ENCODE measurements at places on chromosomes 7 and 10.

- no peak for DNase-seq
Measured at GRCh38 chr7:154735766-154736165, 267.2 kb downstream of the PAXIP1 start.

GRCh38 chr10:34449836-34450235 lies 365.3 kb downstream of the PARD3 start:
- DNase-seq = no peak

- DNase-seq = no peak
Measured at GRCh38 chr7:128063088-128063487, 31.9 kb upstream of the LRRC4 start.

- DNase-seq = no peak
Measured at GRCh38 chr7:126489874-126490273, 762.9 kb downstream of the GRM8 start.

DNA sequence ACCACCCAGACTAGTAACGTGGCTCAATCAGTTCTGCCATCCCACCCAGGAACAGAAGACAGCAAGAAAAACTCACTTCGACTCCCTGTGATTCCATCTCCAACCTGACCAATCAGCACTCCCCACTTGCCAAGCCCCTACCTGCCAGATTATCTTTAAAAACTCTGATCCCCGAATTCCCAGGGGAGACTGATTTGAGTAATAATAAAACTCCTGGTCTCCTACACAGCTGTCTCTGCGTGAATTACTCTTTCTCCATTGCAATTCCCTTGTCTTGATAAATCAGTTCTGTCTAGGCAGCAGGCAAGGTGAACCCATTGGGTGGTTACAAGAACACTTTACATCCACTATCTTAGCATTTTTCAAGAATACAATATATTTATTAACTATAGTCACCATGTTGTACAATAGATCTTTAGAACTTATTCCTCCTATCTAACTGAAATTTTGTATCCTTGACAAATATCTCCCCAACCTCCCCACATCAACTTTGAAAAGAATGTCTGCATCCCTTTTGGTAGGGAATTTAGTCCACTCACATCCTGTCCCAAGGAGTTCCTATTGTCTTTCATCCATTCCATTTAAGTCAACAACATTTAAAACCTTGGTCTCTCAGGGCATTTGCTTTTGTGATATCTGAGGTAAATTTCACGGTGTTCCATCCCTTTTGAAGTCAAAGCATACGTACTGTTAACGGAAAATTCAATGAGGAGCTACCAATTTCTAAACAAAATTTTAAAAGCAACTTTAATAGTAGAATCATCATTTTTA lies 163.7 kb downstream of the MACC1 start:
- DNase-seq = no peak

GRCh38 chr10:117596706-117597105 lies 54.2 kb downstream of the EMX2 start:
- DNase-seq = no peak

GRCh38 chr7:148395990-148396716 lies 194.4 kb upstream of the C7orf33 start:
- DNase-seq = no peak

- DNase-seq = no peak
Measured at GRCh38 chr10:125137601-125138438, 22.5 kb downstream of the CTBP2 start.

- no peak for DNase-seq
Measured at GRCh38 chr7:133484086-133484485, 231.2 kb downstream of the EXOC4 start.

DNA sequence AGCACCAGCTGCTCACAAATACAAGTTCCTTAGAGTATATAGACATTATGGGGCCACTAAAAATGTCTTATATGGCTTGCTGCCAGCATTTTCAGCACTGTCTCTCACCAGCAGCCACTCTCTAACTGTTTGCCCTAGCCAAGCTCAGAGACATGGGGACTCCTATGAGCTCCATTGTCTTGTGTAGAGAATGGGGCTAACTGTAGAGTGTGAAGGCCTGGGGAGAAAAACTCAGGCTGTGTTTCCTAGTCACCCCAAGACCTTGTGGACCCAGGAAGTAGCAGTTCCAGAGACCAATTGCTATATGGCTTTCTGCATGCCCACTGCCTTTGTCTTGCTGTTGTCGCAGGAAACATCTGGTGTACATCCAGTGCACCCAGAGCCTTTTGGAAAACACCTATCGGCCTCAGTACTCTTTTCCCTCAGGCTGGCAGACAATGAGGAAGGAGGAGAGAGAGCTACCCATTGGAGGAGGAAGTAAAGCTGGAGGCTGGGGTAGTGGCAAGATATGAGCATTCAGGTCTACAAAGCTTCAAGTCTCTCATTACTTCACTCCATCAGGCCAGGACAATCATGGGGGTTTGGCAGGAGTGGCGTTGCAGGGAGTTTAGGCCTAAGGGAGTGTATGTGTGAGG lies 28.4 kb downstream of the ENTPD1 start:
- no peak for DNase-seq

DNA sequence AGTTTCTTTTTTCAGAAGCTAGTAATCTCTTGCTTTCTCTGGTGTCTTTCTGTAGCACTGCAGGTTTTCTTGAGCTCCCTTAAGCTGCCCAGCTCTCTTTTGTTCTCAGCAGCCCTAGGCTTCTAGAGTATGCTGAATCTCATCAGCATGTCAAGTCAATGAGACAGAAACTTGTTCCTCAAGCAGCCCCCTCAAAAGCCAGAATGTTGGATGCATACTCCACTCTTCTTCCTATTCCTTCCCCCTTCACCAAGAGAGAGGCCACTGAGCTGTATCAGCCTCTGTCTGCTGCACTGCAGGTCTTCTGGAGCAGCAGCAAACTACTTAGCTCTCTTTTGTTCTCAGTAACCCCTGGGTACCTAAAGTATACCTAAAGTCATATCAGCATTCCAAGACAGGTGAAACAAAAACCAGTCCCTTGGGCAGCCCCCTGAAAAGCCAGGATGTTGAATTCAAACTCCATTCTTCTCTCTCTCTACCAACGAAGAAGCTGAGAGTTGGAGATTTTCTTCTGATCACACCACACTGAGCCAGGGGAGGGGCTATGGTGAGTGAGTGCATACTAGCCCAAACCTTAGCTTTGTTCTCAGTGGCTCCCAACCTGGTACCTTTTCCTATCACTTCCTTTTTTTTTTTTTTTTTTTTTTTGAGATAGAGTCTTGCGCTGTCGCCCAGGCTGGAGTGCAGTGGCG lies 73.3 kb upstream of the WAC start:
- DNase-seq = no peak

- no peak for DNase-seq
Measured at GRCh38 chr7:24884401-24884800, 95.6 kb downstream of the OSBPL3 start.

DNA sequence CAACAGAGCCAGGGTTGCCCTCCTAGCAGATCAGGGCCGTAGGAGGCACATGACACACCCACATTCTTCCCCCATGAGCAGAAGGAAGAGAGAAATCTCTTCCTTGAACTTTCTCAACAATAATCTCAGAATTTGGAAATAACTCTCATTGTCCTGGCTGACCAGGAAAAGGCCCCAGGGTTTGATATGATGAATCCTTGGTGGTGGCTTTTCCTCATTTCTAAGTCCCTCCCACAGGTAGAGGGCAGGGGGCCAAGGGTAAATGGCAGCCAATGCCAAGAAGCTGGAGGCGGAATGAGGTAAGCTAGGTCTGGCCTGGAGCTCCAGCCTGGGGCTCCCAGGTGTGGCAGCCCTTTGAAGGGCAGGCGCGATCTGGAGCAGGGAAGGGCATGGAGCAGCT lies 67.8 kb downstream of the GRB10 start:
- no peak for DNase-seq

DNA sequence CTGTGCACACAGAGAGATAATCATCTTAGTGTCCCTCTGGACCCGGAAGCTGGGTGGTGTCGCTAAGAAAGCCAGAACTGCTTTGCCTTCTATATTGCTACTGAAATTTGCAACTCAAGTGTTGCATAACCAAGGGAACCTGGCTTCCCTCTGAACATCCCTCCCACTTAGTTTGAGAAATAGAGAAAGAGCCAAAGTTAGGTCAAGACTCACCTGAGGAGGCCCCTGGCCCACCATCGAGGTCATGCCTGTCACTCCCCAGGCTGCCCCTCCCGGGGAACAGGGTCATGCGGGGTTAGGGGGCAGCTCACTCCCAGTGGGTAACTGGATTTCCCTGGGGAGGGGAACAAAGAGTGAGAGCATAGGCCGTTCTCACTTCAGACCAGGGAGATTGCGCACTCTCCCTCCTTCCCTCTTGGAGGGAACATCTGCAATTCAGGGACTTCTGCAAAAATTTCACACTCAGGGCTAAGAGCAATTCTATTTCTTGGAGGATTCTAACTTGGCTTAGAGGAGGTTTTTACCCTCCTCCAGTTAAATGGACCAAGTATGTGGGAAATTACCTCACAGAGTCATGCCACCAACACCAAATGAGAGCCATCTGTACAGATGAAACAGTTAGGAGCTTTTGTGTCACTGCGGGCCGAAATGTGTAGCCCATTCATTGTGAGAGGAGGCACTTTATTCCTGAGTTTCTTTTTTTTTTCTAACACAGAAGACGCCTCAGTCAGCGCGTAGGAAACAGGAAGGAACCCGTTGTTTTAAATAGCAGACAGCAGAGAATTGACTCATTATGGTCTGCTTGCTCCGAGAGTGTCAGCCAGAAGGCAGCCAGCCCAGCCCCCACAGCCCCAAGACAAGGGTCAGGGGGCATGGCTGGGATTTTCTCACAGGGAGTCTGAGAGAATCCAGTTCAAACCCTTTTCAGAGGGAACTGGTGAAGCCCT lies 221.3 kb downstream of the ARHGAP12 start:
- no peak for DNase-seq

DNA sequence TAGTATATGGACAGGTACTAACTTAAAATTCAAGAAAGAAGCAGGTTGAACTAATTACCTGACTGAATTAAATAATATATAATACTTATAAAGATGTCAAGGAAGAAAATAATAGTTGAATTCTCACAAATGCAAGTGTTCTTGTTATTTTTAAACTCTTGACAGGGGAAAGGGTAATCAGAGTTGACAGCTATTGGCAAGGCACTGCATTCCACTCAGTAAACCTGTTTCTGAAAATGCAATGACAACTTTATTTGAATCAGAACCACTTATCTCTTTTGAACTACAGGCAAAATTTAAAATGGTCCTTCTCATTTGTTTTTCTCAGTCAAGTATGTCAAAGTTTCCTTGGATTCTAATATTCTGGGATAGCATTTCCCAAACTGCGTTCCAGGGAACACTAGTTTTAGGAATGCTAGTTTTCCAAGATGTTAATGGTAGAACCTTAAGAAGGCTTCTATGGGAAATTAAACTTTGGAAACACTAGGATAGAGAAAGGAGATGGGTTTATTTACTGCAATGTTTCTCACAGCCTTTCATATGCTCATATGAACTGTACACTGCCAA lies 103.7 kb upstream of the LRRN3 start:
- no peak for DNase-seq

DNA sequence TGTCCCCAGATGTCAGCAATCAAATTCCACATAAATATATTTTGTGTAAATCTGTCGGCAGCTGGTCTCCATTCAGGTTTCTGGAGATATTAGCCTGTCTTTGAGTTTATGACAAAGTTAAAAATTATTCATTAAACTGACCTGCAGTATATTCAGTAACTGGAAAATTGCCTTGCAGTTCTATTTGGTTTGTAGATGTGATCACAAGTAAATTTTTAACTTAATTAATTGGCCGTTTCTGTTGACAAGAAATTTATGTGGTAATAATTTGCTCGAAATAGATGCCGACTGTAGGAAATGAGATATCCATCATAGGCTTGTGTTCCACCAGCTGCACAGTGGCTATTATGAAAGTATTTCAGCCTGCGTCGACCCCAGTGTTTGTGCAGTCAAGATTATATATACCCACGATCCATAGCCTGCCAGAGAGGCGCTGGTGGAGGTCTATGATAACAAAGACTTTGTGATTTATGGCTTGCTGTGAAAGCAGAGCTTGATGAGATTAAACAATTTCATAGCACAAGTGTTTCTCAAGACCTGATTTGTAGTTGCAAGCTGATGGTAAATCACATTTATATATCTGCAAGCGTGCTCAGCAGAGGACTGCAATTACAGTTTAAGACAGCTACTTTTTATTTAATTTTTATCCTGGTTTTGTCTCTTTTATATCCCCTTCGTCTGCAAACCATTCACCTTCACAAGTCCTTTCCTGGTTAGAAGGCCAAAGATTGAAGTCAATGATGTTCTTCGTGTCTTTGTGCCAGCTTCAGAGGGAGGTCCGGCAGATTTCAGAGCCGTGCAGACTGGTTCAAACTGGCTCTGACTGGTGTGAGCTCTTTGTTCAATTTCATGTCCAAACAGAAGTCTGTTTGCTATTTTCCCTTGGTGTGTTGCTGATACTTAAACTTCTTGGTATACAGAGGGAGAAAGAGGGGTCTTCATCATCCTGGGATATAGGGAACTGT lies 850.9 kb downstream of the LRMDA start:
- peak; percentile 51 for DNase-seq

DNA sequence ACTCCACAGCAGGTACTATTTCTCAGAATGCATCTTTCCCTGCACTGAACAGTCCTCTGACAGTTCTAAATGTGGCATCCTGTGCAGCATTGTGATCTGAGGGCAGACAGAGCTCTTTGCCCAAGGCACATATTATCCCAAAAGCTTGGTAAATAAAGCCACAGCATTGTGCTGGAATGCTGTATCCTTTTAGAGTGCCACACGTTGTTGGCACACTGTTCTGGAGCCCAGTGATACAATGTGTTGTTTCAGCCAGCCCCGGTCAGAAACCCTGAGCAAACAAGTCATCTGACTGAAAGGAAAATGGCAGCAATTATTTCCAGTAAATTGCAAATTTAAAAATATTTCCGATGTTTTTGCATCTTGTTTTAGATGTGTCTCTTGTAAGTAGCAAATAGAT lies 45.4 kb downstream of the NAMPT start:
- no peak for DNase-seq

- DNase-seq = no peak
Measured at GRCh38 chr10:63204667-63205391, 71.7 kb downstream of the NRBF2 start.

DNA sequence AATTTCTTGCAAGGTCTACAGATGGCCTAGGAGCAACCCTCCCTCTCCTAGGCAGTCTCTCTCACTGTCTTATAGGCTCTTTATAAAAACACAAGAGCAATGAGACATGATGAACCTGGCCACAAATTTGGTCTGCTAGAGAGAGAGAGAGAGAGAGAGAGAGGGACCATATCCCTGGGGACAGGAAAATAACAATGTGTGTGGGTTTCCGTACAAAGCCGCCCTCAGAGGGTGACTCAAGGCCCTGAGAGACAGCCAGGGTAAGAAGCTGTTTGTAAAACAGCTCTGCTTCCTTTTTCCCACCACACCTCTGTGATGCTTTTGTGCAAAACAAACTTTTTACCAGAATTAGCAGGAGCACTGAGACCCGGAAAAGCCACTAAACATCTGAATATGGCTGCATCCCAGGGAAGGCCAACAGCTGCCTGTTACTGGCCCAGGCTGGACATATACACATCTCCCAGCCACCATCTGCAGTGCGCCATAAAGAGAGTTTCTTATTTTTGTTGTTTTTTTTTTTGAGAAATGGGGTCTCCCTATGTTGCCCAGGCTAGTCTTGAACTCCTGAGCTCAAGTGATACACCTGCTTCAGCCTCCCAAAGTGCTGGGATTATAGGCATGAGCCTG lies 18.4 kb downstream of the GIMAP5 start:
- DNase-seq = no peak

All from NCI-H774 (cell line).